NCI-H510A (cell line): ENCODE measurements at places on chromosomes 7 and 10.

DNA sequence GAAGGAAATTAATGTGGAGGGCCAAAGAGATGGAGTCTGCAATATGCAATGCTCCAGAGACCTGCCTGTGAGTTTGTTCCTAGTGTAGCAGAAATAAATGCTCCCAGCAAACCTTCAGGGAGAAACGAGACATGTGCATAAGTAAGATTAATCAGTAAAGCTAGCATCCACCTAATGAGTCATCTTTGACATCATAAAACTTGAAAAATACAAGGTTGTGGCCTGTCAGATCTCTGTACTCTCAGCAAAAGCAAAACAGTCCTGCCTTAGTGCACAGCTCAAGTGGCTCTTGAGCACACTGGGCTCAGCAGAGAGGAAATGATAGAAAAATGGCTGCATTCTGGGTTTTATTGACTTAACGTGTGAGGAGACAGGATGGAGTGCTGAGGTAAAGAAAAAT lies 32.5 kb upstream of the ERCC6 start:
- peak; percentile 14 for DNase-seq

DNA sequence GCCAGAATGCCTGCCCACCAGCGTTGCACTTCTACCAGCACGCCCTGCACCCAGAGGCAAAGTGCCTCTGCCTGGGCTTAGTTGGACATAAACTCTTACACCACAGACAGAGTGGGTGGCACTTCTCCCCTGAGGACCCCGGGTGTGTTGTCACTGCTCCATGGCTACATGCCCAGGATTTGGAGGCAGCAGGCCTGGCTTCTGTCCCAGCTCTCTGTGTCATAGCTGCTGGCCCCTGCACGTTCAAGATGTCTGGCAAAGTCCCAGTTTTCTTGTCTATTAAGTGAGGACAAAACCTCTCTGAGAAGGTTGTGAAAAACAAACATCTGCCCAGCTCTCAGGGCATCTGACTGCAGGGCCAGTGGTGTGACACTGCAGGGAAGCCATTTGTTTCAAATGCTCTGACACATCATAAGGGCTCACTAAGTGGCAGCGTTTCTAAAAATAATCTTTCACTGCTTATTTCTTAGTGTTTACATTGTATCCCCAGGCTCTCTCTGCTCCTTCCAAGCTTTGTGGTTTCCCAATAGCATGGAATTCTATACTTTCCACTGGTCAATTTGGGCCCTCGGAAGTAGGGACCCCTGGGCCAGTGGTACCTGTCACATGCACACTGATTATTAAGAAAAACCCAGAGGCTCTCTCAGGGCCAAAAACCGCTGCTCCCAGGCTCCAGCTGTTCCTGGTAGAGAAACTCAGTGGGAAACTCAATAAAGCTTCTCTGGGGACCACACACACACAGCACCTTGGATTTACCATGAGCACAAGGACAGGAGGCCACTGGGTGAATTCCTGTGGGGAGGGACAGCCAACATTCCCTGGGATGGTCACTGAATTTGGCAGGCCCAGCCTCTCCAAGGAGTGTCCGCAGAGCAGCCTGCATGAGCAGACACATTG lies 86.2 kb upstream of the ANLN start:
- no peak for DNase-seq

GRCh38 chr10:125363791-125364190 lies 203.4 kb upstream of the CTBP2 start:
- no peak for DNase-seq

DNA sequence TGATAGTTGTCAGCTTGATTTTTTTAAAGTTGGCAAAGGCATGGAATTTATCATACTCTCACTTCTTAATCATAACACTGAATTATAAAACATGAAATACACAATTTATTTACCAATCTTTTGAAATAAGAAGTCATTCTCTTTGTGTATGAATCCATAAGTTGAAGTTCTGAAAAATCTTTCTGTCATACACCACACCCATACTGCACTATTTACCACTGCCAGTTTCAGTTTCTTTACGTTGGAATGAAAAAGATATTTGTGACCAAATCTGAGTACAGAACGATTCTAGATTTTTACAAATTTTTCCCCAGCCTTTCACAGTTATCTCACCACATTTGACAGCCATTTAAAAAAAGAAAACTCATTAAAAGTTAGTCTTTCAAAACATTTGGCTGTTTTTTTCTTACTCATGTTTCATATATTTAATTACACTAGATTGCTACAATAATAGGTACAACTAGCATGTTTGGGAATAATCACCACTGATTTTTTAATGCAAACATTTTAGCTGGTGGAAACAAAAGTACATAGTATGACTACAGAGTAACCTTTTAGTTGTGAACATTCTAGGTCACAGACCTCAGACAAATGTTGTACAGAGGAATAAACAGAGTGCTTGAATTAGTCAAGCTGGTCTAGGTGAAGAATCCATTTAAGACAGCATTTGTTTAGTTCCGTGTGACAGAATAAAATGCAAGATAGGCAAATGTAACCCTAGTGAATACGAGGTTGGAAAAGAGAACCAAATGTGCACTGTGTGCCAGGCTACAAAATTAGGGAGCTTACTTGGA lies 185.0 kb upstream of the LRRN3 start:
- DNase-seq, result no peak

- no peak for DNase-seq
Measured at GRCh38 chr7:102120666-102121195, 165.9 kb upstream of the SH2B2 start.

DNA sequence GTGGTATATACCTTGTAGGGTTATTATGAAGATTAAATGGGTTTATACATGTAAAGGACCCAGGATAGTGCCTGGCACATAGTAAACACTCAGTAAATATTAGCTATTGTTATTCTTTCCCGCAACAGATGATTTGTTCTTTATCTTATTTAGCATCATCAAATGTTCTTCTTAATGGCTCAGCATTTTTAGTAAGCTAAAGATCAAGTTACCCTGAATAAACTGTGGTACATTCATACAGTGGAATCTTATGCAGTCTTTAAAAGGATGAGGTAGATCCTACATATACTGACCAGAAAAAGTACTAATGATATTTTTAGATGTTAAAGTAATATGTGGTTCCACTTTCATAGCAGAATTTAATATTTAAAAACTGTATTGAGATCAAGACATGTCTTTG lies 65.4 kb downstream of the ST7 start:
- no peak for DNase-seq

DNA sequence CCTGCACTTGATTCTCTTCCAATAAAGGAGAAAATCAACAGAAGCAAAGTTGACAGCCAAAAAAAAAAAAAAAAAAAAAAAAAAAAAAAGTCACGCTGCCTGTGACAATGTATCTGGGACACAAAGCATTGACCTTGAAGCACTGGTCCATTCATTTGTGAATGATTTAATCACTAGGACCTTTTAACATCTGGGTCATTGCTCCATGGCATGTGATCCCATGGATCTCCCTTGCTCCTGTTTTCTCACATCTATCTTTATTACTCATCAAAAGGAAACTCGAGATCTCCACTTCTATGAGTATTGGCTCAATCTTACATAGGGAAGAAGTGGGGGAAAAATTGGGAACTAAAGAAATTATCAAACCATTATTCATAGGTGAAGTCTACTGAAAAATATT lies 89.6 kb upstream of the SMIM30 start:
- DNase-seq, result no peak

GRCh38 chr10:96289218-96289910 lies 14.9 kb upstream of the DNTT start:
- DNase-seq, result no peak

DNA sequence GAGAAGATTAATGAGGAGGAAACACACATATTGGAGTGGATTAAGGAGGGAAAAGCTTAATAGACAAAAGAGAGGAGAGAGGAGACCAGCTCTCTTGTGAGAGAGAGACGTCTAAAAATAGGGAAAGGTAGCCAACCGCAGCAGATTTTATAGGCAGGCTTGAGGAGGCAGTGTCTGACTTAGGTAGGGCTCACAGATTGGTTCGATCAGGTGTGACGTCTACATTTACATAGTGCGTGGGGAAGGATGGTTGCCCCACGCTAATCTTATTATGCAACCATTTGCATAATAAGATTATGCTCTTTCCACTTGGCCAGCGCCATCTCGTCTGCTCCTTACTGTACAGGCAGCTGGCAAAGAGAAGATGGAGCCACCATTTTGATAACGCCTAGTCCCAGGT lies 122.0 kb downstream of the MARCHF5 start:
- DNase-seq, result no peak

DNA sequence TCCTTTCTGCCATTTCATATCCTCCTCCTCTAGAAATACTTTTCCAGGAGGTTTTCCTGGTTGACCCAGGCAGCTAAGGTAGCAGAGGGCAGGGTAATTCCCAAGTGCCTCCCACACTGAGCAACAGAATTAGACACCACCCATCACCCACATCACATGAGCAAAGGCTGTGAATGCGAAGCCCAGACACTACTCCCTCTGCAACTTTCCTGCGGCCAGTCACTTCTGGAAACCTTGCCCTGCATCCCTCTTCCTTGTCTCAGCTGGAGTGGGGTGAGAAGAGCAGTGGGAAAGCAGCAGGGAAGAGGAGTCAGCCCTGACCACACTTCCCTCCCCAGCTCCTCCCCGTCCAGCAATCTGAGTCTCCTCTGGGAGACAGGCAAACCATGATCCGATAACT lies 15.2 kb downstream of the TMEM176B start:
- no peak for DNase-seq

DNA sequence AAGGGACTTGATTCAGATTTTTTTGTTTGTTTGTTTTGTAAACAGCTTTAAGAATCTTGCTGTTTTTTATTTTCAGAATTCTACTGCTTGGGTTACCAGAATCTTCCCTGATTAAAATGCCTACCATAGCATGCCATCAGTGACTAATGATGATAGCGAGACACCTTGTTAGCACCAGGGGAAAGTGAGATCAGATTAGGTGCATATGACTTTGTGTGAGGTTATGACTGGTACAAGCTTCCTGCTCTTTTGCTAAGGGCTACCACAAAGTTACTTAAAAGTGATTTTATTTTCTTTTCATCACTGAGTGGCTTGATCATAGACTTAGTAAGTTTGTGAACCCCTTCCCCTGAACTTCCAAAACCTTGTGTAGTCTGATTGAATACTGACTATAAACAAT lies 93.5 kb downstream of the SND1 start:
- no peak for DNase-seq

DNA sequence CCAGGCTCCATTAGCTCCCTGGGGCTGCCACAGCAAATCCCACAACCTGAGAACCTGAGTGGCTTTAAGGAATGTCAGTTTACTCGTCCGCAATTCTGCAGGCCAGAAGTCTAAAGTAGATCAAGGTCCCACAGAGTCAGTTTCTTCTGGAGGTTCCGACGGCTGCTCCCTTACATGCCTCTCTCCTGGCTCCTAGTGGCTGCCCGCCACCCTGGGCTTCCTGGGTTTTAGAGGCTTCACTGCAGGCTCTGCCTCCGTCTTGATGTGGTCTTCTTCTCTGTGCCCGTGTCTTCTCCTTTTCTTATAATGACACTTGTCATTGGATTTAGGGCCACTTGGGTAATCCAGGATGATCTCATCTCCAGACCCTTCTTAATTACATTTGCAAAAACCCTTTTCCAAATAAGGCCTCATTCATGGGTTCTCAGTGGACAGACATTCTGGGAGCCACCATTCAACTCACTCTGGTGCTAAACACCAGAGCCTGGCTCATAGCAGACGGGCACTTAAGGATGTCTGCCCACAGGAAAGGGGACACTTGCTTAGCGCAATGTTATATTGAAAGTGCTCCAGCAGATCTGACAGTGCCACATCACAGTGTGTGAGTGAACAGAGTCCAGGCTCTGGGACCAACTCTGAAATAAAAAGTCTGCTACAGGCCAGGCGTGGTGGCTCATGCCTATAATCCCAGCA lies 77.6 kb downstream of the VWC2 start:
- DNase-seq, result no peak

- DNase-seq, result no peak
Measured at GRCh38 chr7:44976040-44976745, 2.6 kb downstream of the MYO1G start.

DNA sequence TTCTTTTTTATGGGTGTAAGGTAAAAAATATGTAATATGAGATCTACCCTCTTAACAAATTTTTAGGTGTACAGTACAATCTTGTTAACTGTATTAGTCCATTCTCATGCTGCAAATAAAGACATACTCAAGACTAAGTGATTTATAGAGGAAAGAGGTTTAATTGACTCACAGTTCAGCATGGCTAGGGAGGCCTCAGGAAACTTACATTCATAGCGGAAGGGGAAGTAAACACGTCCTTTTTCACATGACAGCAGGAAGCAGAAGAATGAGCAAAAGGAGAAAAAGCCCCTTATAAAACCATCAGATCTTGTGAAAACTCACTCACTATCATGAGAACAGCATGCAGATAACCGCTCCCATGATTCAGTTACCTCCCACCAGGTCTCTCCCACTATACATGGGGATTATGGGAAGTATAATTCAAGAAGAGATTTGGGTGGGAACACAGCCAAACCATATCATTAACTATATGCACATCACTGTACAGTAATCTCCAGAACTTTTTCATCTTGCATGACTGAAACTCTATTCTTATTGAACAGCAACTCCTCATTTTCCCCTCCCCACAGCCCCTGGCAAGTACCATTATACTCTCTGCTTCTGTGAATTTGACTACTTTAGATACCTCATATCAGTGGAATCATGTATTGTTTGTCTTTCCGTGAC lies 127.4 kb downstream of the WNT2 start:
- DNase-seq, result no peak

- no peak for DNase-seq
Measured at GRCh38 chr7:44306606-44307005, 18.8 kb downstream of the CAMK2B start.

GRCh38 chr7:119660080-119660479 lies 612.9 kb upstream of the KCND2 start:
- DNase-seq, result no peak

GRCh38 chr7:138903859-138904435 lies 77.2 kb downstream of the KIAA1549 start:
- DNase-seq, result no peak

DNA sequence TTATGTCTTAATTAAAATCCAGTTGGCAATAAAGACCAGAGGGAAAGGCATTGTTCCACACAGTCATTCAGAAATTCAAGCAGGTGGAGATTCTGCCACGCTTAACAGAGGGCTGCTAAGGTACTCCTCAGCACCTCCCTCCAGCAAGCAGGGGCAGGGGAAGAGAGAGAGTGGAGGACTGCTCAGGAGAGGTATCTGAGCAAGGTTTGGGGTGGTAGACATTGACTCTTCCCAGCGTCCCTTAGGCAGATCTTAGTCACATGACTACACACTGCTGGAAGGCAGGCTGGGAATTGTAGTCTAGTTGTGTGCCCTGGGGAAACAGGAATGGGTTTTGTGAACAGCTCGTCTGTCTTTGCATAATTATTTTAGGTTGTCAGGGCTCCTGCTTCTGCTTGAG lies 181.6 kb downstream of the NPSR1 start:
- DNase-seq, result no peak

DNA sequence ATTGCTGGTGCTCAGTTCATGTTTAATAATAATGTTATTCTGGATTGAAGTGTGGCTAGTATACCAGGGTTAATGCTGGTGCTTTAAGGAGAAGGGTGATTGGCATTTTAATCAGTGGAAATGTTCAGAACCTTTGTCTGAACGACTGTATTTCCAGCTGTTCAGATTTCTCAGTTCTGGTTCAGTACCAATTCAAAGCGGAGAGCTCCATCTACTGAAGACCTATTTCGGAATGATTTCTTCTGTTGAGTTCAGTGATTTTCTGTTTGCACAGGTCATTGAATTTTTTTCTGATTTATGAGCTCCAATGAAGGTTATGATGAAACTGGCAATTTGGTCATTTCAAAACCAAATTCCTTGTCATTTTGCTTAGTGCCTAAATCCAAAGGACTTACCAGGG lies 160.1 kb downstream of the EXOC4 start:
- DNase-seq, result no peak

GRCh38 chr7:43666938-43667337 lies 62.4 kb downstream of the COA1 start:
- DNase-seq, result no peak
